HCEC 1CT (cell line): ENCODE measurements at places on chromosomes 13 and 19.

- DNase-seq: no peak
These were observed 347.2 kb downstream of the ZNF536 start for GRCh38 chr19:30719189-30719998.

- no peak for DNase-seq
These were observed 339.1 kb upstream of the OBI1 start for GRCh38 chr13:78997902-78998629.

- no peak for DNase-seq
These were observed 23.5 kb downstream of the RHPN2 start for GRCh38 chr19:33040994-33041827.

GRCh38 chr19:44812142-44812718 lies 3.3 kb downstream of the BCAM start:
- no peak for DNase-seq

DNA sequence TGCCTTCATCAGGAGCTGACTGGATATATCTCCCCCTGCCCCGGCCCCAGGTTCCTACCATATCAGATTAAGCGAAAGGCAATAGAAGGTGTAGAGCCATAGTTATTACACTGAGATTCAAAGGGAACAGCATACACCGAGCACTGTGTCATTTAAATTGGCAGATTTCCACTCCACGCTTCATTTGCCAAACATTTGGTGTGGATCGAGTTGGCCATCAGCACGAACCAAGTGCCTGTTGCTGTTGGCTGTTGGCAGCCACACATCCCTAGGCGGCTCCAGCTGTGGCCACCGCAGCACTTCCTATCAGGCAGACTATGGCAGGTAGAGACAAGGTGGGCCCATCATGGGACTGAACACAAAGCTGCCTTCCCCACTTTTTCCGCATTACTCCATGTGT lies 115.8 kb downstream of the CCNA1 start:
- no peak for DNase-seq

- DNase-seq: no peak
These were observed 2.0 kb downstream of the NFIC start for GRCh38 chr19:3368441-3368795.

DNA sequence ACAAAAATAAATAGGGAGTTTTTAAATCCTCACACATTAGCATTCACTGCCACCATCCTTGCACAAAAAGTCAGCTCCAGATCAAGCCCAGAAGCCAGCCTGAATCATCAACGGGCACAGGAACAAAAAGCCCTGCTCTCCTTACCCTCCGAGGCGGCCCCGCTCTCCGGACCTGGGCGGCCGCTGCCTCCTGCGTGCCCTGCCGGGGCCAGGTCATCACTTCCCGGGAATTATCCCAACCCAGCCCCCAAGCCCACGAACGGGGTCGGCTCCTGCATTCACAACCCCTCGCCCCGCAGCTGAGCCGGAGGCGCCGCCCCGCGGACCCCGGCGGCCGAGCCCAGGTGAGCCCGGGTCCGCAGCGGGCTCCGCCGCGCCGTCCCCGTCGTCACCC lies 754 bp downstream of the DNAJB1 start:
- DNase-seq: no peak

GRCh38 chr13:109867766-109868165 lies 81.4 kb upstream of the IRS2 start:
- DNase-seq: peak; percentile 32

- no peak for DNase-seq
These were observed 125.6 kb downstream of the SPRY2 start for GRCh38 chr13:80215368-80215767.

DNA sequence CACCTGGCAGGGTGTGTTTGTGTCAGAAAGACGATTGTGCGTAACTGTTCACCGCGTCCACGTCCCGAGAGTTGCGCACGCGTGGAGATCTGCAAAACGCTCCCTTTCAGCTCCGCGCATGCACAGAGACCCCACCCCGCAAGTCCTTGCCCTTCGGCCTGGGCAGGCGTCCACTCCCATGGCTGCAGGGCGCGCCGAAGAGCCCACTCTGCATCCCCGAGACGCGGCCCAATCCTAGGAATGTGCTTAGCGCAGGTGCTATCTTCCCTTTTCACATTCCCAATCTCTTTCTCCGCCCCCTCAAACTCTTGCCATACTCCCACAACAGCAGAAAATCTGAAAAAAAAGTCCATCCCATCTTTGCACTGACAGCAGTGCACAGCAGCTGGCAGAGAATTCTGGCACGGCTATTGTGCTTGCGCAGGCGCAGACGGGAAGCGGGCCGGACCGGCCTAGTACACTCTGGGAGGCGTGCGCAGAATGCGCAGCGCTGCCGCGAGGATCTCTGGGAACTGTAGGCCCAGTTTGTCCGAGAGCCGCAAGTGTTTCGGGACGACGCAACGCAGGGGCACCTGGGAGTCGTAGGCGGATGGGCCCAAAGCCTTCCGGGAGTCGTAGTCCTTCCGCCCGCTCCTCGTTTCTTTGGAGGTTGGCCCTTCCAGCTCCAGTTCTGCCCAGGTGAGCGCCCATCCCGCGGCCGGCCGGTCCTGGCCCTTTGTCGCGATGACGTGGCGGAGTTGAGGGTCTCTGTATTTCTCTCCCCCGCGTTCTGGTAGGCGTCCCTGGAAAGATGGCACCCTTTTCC lies 23.1 kb downstream of the ZNF175 start:
- peak; percentile 95 for DNase-seq

DNA sequence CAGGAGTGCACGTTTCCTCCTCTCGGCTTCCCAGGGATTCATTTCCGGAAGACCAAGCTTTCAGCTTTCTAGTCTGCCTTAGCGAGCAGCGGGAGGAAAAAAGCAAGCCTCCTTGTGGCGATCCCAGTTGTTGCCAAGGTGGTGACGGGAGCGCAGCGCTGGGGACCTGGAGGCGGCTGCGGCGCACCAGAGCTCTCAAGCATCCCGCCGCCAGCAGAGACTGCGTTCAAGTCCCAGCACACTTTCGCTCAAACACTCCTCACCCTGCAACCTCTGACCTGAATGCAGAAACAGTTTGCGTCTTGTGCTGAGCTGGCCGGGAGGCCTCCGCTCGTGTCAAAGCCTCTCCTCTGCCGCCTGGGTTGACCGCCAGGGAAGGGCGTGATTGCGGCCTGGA lies 4.9 kb downstream of the GSX1 start:
- DNase-seq: peak; percentile 32

GRCh38 chr13:95228130-95228529 lies 73.1 kb downstream of the ABCC4 start:
- DNase-seq: no peak

DNA sequence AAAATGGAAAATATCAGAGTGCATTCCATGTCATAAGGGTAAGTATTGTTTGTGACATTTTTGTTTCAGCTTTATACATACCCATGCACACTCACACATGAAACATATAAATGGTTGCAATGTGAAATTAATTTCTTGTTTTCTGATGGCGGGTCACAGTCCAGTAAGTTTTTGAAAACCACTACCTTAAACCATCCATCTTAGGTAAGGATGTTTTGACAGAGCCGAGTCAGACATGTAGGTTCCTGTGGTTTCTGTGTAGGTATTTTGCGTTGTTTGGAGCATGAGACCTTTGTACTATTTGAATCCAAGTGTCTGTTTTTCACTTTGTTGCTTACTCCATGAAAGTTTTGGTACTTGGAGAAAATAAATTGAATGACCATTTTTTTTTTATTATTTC lies 121.7 kb downstream of the B3GLCT start:
- no peak for DNase-seq
